ENCODE measurements at places on chromosomes 5 and 9.

DNA sequence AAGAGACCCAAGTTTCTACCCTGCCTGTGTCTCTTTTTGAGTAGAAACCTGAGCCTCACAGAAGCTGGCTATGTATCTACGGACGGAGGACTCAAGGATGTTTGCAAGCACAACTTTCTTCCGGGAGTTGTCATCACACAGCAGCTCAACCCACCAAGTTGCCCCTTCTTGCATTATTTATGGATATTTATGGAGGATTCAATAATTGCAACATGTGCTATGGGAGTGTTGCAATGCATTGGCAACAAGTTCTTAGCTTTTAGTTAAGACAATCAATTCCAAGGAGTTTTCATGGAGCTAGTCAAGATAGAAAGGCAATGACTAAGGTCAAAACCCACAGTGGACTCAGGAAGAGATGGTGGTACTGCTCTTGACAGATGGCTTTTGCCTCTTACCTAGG, 336.9 kb downstream of the ENC1 start:
- no peak for DNase-seq

DNA sequence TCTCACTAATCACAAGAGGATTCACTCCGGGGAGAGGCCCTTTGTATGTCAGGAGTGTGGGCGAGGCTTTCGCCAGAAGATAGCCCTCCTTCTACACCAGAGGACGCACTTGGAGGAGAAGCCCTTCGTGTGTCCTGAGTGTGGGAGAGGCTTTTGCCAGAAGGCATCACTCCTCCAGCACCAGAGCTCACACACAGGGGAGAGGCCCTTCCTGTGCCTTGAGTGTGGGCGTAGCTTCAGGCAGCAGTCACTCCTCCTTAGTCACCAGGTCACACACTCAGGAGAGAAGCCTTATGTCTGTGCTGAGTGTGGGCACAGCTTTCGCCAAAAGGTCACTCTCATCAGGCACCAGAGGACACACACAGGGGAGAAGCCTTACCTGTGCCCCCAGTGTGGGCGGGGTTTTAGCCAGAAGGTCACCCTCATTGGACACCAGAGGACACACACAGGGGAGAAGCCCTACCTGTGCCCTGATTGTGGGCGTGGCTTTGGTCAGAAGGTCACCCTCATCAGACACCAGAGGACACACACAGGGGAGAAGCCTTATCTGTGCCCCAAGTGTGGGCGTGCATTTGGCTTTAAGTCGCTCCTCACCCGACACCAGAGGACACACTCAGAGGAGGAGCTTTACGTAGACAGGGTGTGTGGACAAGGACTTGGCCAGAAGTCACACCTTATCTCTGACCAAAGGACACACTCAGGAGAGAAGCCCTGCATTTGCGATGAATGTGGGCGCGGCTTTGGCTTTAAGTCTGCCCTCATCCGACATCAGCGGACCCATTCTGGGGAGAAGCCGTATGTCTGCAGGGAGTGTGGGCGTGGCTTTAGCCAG, 27.8 kb downstream of the NUTM2F start:
- no peak for DNase-seq

GRCh38 chr9:121880343-121880898, 212.7 kb downstream of the TTLL11 start:
- DNase-seq = no peak

- no peak for DNase-seq
Observed at GRCh38 chr9:5099466-5099865, 86.0 kb downstream of the INSL6 start.

DNA sequence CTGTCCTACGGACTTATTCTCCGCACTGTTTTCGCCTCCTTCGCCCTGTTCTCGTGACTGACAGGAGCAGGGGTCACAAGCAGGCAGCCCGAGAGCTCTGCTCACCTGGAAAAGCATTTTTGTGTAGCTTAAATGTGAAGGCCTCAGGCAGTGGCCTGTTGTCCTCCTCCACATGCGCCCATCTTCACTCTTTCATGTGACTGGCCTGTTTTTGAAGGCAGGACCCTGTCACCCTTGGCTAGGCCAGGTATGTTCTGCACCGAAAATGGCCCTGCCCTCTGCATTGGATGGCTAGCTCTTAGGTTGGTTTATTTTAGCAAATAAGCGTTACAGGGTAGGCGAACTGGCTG, 614 bp upstream of the CPLANE1 start:
- no peak for DNase-seq

DNA sequence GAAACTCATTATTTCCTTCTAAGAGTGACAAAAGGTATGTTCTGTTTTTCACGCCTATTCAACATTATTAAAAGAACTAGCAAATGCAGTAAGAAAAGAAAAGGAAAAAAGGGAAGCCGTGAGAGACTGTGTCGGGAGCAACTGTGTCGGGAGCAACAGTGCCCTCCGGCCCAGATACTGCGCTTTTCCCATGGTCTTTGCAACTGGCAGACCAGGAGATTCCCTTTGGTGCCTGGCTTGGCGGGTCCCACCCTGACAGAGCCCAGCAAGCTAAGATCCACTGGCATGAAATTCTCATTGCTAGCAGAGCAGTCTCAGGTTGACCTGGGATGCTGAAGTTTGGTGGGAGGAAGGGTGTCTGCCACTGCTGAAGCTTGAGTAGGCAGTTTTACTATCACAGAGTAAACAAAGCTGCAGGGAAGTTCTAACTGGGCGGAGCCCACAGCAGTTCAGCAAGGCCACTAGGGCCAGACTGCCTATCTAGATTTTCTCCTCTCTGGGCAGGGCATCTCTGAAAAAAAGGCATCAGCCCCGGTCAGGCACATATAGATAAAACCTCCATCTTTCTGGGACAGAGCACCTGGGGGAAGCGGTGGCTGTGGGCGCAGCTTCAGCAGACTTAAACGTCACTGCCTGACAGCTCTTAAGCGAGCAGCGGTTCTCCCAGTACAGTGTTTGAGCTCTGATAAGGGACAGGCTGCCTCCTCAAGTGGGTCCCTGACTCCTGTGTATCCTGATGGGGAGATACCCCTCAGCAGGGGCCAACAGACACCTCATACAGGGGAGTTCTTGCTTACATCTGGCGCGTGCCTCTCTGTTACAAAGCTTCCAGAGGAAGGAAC, 1237.4 kb upstream of the CDH18 start:
- no peak for DNase-seq

- no peak for DNase-seq
Observed at GRCh38 chr9:80498001-80498555, 926.3 kb downstream of the TLE4 start.

DNA sequence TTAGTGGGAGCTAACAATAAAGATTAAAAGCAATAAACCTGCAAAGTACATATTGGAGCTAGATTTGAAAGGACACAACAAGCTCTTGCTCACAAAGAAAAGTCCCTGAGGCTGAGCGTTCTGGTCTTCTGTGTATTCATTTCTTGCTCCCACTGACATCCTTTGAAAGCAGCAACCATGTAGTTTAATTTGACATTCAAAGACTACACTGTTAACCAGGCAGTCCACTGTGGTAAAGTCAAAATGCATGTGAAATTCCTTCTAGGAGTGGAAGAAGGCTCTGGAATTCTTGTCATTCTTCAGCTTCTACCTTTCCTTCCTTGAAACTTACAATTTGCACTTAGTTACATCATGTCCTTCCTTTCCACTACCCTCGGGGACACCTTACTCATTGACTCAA, 480.7 kb downstream of the CSNK1G3 start:
- DNase-seq = no peak

GRCh38 chr5:150515446-150515845, 7.5 kb downstream of the NDST1 start:
- DNase-seq = no peak

GRCh38 chr5:116421080-116421629, 153.5 kb downstream of the SEMA6A start:
- no peak for DNase-seq

DNA sequence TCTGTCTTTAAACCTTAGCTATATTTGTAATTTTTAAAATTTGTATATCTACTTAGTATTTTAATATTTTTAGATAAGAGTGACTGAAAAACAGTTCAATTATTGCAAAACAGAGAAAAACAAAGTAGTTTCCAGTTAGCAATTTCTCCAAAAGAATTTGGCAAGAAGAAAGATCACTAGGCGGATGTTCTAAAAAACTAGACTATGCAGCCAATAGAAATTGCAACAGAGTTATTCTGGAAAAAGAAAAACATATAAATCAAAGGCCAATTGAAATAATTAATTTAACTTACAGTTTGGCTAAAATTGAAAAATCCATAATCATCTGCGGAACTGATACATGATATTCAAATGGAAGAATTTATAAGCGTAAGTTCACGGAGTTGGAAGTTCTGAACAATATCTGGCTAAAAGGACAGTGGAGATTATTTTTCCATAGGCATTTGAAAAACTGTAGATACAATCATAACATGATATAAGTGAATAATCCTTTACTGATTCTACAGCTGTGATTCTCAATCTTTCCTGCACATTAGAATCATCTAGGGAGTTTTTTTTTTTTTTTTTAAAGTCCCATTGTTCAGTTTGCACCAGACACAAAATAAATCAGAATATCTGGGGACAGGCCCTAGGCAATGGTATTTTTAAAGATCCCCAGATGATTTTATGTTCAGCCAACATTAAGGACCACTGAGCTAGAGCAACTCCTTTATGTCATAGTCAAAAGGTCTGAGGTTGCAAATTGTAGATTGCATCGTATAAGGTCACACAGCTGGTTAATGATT, 605.1 kb upstream of the DAB2 start:
- DNase-seq = no peak

DNA sequence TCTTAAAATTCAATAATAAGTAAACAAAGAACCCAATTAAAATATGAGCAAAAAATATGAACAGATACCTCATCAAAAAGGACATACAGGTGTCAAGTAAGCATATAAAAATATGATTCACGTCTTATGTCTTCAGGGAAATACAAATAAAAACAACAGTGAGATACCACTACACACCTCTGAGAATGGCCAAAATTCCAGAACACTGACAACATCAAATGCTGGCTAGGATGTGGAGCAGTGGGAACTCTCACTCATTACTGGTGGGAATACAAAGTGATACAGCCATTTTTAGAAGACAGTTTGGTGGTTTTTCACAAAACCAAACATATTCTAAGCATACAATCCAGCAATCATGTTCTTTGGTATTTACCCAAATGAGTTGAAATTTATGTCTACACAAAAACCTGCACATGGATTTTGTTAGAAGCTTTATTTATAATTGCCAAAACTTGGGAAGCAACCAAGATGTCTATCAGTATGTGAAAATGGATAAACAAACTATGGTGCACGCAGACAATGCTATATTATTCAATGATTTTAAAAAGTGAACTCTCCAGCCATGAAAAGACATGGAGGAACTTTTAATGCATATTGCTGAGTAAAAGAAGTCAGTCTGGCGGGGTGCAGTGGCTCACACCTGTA, 252.3 kb downstream of the NR3C1 start:
- DNase-seq = no peak

GRCh38 chr9:131429121-131430012, 35.5 kb downstream of the PRRC2B start:
- DNase-seq = no peak

DNA sequence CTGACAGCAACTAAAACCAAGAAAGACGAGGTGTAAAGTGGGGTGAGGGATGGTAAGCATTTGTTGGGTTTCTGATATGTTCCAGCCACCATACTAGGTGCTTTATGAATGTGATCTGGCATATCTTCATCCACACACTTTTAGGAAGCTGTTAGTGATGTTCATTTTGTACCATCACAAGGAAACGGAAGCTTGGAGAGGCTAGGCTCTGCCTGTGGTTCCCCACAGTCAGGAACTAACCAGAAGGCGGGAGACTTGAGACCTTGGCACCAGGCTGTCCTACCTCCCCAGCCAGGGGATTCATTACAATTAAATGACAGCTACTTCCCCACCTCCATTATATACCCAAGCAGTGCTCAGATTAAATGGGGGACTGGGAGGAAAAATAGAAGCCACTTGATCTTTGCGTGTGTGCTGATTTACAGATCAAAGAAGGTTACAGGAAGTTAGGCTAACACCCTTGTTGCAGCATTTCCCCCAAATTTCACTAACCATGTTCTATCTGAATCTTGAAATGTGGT, 43.0 kb downstream of the SFXN1 start:
- no peak for DNase-seq

GRCh38 chr9:95302479-95302878, 15.0 kb downstream of the FANCC start:
- no peak for DNase-seq

GRCh38 chr9:136588663-136589464, 43.0 kb upstream of the NOTCH1 start:
- no peak for DNase-seq

DNA sequence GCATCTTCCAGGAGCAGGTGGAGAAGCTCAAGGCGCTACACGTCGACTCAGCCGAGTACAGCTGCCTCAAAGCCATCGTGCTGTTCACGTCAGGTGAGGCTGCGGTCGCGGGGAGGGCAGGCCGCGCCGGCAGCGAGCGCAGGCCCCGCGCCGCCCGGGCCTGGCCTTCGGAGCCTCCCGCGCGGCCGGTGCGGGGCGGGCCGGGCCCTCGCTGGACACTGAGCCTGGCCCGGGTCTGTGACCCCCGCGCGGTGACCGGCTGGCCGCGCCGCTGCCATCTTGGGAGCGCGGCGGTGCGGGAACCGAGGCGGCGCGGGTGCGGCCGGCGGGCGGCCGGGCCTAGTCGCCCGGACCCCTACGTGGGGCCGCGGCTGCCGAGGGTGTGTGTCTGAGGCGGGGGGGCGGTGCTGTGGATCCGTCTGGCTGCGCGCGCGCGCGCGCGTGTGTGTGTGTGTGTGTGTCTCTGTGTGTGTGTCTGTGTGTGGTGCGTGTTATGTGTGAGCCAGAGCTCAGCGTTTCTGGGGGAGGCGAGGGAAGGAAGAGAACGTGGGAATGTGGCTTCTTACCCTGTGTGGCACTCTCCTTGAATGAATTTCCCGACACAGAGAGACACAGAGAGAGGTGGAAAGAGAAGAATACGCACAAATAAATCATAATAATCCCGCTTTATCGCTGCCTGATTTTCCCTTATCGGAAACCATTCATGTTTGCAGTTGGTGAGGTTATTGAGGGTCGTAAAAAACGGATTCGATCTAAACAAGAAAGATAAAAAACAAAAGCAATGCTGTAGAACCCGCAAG, 5.5 kb downstream of the NR2F1 start:
- no peak for DNase-seq

DNA sequence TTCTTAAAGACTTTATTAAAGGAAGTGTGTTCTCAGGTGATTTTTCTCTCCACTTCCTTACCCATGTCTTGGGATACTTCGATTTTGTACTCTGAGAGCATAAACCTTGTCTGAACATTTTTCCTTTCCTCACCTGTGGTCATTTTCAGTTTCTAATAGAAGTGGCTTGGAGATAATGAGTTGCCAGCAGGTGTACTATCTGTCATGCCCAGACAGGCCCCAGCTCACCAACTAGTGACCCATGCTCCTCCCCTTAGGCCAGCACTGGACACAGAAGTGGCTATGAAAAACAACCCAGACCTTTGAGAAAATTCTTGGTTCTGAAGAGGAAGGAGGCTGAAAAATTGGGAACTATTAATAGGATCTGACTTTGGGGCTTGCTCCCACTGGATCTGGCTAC, 49.2 kb upstream of the SMIM32 start:
- no peak for DNase-seq

DNA sequence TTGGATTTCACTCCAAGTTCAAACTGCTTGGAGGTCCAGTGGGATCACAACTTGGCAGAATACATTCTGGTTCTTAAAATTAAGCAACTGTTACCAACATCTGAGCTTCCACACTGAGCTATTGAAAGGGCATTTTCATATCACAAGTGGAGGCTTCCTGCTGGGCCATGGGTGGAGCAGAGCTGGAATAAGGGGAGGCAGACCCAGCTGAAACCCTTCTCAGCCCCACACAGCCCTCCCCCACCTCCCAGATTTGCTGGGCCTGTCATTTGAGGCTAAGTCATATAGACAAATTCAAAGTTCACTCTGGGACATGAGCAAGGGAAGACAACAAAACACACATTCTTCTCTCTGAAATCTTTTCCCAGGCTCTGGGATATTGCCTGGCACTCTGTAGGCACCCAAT, 79.9 kb downstream of the ACTL7B start:
- no peak for DNase-seq

All from T-helper 17 cell (primary cell).